Fibroblast of skin of scalp (primary cell): ENCODE measurements at places on chromosomes 2 and 18.

- DNase-seq, result no peak
Measured at GRCh38 chr2:217905395-217905794, 97.4 kb downstream of the TNS1 start.

- DNase-seq, result no peak
Measured at GRCh38 chr2:144099340-144099739, 420.6 kb downstream of the ZEB2 start.

DNA sequence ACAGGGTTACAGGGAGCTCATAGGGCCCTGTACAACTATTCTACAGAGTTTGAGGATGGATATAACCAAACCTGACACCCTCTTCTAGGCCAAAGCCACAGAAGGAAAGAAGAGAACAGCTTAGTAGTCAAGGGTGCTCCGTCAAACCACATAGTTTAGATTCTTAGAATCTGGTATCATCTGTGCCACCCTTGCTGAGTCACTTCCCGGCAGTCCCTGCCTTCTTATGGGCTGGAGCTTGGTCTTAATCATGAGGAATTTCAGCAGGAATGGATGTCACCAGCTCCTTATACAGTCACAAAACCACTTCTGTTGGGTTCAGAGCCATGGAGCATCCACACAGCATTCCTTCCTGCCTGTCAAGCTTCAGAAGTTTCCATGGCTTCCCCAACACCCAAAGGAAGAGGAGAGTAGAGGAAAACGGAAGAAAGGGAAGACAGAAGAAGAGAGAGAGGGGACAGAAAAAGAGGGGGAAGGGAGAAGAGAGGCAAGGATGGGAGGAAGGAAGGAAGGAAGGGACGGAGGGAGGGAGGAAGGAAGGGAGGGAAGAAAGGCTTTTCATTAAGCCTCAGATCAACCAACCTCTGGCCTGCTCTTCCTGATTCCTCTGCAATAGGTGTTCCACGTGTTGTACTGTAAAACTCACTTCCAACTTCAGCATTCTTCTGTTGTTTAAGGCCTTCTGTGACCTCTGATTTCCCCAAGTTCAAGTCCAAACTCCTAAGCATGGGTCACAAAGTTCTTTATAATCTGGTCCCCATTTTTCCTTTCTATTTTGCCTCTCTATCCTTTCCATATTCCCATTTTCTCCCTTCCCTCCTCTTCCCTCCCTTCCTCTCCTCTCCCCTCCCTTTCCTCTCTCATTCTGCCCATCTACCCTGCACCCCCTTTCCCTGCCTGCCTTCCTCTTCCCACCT lies 246.1 kb upstream of the TNP1 start:
- peak; percentile 100 for DNase-seq

DNA sequence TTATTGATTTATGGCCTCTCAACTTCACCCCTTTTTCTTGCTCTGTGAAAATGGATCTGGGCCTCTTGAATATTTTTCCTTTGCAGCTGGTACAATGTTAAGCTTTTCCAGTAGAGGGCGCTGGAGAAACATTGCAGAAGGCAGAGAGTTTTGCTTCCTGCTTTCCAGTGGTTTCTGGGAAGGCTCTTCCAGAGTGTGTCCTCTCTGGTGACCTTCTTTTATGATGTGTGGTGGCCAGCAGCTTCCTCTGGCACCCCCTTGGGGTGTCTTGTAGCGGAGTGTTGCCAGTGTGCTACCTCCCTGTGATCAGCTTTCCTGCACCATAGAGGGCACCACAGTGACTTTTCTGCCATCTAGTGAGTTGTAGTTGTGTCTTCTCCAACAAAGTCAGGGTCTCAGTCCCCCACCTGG lies 25.4 kb upstream of the MGAT5 start:
- DNase-seq, result no peak

- peak; percentile 68 for DNase-seq
Measured at GRCh38 chr2:181891966-181892798, 652 bp downstream of the ITPRID2 start.

DNA sequence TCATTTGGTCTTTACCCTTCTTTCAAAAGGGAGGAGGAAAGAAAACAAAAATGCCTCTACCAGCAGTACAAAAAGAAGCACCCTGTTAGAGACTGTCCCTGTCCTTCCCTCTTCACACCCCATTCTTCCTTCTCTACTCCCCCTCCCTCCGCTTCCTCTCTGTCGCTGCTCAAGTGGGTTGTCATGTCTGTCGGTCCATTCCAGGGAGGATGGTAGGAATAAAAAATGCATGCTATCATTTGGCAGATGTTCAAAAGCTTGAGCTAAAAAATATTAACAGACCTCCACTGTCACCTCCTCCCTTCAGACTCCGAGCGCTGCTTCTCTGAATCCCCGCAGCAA lies 482.0 kb downstream of the BCL11A start:
- no peak for DNase-seq

DNA sequence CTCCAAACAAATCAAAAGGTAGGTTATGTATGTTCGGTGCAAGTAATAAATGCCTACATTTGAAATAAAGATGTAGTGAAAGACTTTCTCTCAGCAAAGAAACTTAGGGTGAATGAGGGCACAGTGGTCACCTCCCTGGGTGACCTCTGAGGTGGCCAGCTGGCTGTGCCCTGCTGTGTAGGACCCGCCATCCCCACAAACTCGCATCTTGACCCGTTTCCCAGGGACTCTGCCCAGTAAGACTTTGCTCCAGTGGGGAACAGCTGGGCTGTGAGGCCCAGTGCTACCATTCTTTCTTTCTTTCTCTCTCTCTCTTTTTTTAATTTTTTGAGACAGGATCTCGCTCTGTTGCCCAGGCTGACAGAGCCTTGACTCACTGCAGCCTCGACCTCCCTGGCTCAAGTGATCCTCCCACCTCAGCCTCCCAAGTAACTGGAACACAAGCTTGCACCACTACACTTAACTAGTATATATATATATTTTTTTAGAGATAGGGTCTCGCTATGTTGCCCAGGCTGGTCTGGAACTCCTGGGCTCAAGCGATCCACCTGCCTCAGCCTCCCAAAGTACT lies 8.2 kb upstream of the GAREM2 start:
- DNase-seq, result no peak

- DNase-seq, result no peak
Measured at GRCh38 chr2:73704285-73704684, 32.9 kb downstream of the TPRKB start.

GRCh38 chr2:40150266-40150665 lies 301.6 kb downstream of the SLC8A1 start:
- no peak for DNase-seq

DNA sequence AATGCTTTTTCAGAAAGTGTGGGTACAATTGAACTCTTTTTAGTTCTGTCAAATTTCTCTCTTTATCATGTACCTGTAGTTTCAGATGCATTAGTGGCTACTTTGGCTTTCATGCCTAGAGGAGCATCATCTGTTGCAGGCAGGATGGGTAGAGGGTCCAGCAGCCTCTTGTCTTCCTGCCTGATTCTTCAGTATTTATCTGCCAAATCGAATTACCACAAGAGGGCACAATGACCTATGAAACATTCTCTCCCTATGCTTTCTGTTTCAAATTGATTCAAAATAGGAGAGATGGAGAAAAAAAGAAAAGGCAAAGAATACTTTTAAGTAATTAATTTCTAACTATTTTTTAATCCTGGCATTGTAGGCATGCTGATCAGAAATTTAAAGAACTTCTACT lies 477.2 kb downstream of the TRIB2 start:
- peak; percentile 29 for DNase-seq

- peak; percentile 93 for DNase-seq
Measured at GRCh38 chr18:11411048-11411447, 198.3 kb upstream of the SLC35G4 start.

- DNase-seq, result no peak
Measured at GRCh38 chr2:169339657-169340056, 22.7 kb downstream of the LRP2 start.
